Left ventricle myocardium inferior (tissue), 1 donor: ENCODE measurements at places on chromosomes 3 and 15. TPM values are rescaled to one million over a fixed set of nuclear protein-coding genes. Genes with fewer than 3 reads are reported as not detected.

DNA sequence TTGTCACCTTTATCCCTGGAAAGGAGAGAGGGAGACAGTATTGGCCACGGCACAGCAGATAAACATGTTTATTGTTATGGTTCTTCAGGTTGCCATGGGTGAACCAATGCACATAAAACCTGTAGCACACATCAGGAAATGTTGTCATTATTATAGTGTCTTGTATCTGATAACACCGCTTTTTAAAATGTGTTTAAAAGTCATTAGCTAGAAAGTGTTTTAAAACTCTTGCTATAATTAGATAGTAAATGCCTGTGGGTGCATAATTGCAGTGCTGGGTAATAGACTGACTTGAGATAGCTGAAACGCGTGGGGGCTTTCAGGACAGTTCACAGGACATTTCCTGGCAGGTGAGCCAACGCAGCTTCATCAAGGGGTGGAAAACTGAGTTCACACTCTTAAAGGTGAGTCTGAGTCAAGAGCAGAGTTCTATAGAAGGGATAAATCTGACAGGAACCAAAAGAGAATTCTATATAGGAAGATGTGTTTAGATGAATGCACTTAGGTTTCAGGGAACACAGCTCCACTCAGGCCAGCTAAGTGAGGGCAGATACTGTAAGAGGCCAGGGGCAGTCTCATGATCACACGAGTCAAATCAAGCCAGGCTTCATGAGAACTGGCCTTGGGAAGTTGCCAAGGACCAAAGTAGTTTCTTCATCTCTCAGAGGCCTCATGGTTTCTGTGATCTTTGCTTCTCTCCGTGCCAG lies 35.6 kb upstream of the PPP4R2 start:
- H3K27ac ChIP-seq, result peak overlapping the region; percentile 89
- DNase-seq, result peak; percentile 38
- H3K27me3 ChIP-seq, result no peaks in the 10 kb centered on the region
- peak overlapping the region; percentile 20 for H3K4me3 ChIP-seq
- H3K4me1 ChIP-seq, result peaks cover 50% of the 10 kb centered on the region
- no peaks in the 10 kb centered on the region for H3K36me3 ChIP-seq

DNA sequence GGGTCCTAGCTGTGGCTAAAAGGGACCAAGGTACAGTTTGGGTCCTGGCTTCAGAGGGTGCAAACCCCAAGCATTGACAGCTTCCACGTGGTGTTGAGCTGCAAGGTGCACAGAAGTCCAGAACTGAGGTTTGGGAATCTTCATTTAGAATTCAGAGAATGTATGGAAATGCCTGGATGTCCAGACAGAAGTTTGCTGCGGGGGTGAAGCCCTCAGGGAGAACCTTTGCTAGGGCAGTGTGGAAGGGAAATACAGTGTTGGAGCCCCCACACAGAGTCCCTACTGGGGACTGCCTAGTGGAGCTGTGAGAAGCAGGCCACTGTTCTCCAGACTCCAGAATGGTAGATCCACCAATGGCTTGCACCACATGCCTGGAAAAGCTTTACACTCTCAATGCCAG lies 17.9 kb downstream of the RNF13 start:
- H3K4me1 ChIP-seq, result peaks cover 26% of the 10 kb centered on the region
- H3K27ac ChIP-seq, result no peak overlapping the region
- H3K27me3 ChIP-seq, result no peaks in the 10 kb centered on the region
- DNase-seq, result no peak
- H3K36me3 ChIP-seq, result peaks cover 5% of the 10 kb centered on the region

DNA sequence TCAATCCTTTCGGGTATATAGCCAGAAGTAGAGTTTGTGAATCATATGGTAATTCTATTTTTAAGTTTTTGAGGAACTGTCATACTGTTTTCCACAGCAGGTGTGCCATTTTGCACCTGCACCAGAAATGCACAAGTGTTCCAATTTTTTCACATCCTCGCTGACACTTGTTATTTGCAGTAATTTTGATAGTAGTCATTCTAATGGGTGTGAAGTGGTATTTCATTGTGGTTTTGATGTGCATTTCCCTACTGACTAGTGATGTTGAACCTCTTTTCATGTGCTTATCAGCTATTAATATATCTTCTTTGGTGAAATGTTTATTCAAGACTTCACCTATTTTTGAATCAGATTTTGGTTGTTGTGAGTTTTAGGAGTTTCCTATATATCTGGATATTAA lies 29.1 kb downstream of the GRM2 start:
- H3K4me3 ChIP-seq, result no peak overlapping the region
- H3K27me3 ChIP-seq, result peaks cover 80% of the 10 kb centered on the region
- H3K36me3 ChIP-seq, result no peaks in the 10 kb centered on the region
- no peak overlapping the region for H3K27ac ChIP-seq
- no peaks in the 10 kb centered on the region for H3K4me1 ChIP-seq

DNA sequence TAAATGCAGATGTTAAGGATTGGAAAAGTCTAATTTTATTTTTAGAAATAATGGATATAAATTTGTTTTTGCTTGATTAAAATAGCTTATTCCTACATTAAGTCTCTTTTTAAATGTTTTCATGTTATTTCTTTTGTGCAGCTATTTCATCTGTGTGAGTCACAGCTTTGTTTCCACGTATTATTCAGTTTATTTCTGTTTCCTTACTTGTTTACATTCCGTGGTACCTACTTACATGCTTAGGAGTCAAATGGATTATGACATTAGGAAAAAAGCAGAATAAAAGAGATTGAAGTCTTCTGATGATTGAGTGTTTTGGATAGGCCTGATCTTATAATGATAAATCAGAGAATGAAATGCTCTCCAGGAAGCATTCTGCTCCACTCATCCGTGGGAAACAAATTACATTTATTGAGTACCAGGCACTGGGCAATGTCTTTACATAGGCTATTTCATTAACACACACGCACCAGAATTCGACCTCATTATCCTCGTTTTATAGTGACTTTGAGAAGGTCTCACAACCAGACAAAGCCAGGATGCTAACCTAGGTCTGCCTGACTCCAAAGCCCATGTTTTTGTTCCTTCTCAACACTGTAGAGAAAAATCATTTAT lies 38.1 kb upstream of the RASA2 start:
- peaks cover 33% of the 10 kb centered on the region for H3K36me3 ChIP-seq
- H3K27me3 ChIP-seq, result no peaks in the 10 kb centered on the region
- H3K4me3 ChIP-seq, result no peak overlapping the region
- DNase-seq, result no peak
- peaks cover 78% of the 10 kb centered on the region for H3K4me1 ChIP-seq

- H3K27ac ChIP-seq, result no peak overlapping the region
- DNase-seq, result no peak
- no peaks in the 10 kb centered on the region for H3K27me3 ChIP-seq
- no peak overlapping the region for H3K4me3 ChIP-seq
- peaks cover 45% of the 10 kb centered on the region for H3K36me3 ChIP-seq
Measured at GRCh38 chr3:38626171-38626570, 23.3 kb downstream of the SCN5A start.

DNA sequence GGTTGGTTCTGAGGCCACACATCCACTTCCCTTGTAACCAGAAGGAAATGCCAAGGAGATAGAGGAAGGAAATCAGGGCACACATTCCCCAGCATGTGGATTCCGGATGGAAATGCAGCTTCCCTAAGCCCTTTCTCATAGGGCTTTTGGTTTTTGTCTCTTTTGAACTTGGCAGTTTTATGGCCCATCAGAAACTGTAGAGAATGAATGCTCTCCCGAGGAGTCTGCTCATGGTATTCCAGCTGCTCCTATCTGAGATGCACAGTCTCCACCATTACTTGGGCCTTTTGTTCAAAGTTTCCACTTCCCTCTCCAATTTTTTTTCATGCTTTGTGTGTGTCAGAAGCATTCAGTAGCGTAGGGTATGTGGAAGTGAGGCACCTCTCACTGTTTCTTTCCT lies 21.2 kb downstream of the XYLB start:
- no peak overlapping the region for H3K4me3 ChIP-seq
- H3K27me3 ChIP-seq, result no peaks in the 10 kb centered on the region
- DNase-seq, result no peak

DNA sequence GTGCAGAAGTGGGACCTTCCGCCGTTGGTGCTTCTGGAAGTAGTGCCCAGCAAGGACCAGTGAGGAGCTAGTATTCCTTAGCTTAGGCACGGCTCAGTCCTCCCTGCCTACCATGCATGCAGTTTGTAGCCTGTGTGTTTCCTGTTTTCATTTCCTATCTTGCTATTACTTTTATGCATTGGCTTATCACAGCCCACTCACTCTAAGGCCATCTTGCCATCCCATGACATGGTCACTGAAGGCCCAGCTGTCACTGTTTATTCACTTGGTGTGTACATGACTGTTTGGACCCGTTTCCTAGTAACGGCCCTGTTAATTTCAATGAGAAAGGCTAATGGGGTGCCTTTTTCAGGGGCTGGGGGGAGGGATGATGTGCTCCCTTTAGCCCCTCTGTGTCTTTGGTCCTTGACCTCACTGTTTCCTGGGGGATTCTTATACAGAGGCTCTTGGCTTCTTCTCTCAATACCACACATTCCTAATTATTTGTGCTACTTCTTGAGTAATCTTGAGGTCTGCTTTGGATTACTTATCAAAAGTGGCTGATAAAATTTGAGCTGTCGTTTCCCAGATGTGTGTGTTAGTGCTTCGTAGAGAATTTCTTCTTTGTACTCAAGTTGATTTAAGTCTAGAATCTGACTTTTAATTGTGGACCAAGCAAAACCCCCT lies 24.5 kb upstream of the TRAK1 start:
- peak overlapping the region; percentile 36 for H3K4me3 ChIP-seq
- H3K27me3 ChIP-seq, result no peaks in the 10 kb centered on the region
- H3K4me1 ChIP-seq, result peaks cover 99% of the 10 kb centered on the region
- peak overlapping the region; percentile 94 for H3K27ac ChIP-seq
- no peaks in the 10 kb centered on the region for H3K36me3 ChIP-seq

GRCh38 chr3:45398178-45398577 lies 9.8 kb downstream of the LARS2 start:
- H3K27ac ChIP-seq, result no peak overlapping the region
- no peaks in the 10 kb centered on the region for H3K4me1 ChIP-seq
- no peak for DNase-seq
- no peaks in the 10 kb centered on the region for H3K27me3 ChIP-seq
- peaks cover 93% of the 10 kb centered on the region for H3K36me3 ChIP-seq
- no peak overlapping the region for H3K4me3 ChIP-seq

DNA sequence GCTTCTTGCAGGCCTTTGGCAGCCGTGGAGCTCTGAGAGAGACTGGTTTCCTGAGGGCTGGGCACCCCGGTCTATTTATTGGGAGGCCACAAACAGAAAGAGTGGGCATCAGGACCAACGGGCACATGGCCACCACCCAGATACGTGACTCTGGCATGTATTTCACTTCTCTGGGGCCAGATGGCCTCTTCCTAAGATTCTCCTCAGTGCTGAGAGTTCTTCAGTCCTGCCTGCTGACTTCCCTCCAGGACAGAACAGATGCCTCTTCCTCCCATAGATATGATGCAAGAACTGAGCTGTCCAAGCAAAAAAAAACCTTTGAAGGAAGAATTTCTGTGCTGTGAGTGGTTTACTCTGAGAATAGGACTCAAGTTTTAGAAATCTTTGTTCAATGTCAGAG lies 107.7 kb downstream of the IGF2BP2 start:
- H3K27me3 ChIP-seq, result no peaks in the 10 kb centered on the region
- no peak for DNase-seq
- no peak overlapping the region for H3K27ac ChIP-seq
- H3K36me3 ChIP-seq, result no peaks in the 10 kb centered on the region

DNA sequence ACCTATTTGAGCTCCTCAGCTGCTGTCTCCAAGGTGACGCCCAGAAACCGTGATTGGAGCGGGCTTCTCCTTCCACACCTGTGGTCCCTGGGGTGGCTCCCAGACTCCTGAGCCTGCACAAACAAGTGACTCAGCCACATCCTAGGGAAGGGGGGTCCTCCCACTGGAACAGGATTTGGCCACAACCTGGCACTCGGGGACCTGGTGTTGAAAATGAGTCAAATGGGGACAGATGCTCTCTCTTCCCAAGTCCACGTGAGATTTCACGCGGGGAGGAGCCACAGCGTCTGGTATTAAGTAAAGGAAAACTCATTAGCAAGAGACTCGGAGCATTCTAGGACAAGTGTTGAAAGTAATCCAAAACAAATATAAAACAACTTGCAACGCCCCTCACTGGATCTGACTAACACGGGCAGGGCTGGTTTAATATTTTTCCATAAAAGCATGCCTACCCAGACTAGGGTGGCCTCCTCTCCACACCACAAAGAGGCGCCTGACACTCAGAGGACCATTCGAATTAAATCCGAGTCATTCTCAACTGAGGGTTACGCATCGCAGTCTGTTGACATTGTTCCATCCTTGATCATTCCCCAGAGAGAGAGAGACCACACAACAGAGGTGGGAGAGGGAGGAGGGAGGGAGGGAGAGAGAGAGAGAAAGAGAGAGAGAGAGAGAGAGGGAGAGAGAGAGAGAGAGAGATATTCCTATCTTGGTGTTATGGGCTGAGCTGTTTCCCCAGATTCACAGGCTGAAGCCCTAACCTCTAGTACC lies 74.4 kb downstream of the MGLL start:
- H3K27me3 ChIP-seq, result no peaks in the 10 kb centered on the region
- H3K4me1 ChIP-seq, result peaks cover 89% of the 10 kb centered on the region
- peak overlapping the region; percentile 11 for H3K4me3 ChIP-seq
- peak; percentile 76 for DNase-seq

DNA sequence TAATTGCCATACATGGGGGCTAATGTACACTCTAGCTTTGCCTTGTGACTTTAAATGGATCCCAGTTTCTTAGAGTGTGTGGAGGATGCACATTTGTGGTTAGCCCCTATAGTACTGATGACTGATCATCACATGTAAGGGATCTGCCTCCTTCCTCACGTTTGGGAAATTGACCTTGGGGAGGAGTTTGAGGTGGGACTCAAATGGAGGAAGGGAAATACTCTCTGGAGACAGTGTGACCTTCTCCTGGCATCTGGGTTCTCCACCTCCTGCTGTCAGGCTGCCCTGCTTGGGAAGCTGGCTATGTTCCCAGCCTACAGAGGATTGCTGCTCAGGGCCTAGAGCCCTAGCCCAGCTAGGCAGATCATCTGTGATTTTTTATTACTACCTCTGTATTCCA lies 48.7 kb downstream of the PPM1L start:
- peak overlapping the region; percentile 88 for H3K27ac ChIP-seq
- H3K27me3 ChIP-seq, result no peaks in the 10 kb centered on the region
- H3K36me3 ChIP-seq, result no peaks in the 10 kb centered on the region
- peaks cover 89% of the 10 kb centered on the region for H3K4me1 ChIP-seq

The C3orf85 gene
- not detected for total RNA-seq

The SOX14 gene
- total RNA-seq, result not detected
